ENCODE measurements at places on chromosomes 5 and 9.

- DNase-seq = no peak
Observed at GRCh38 chr5:127938746-127939145, 144.8 kb upstream of the SLC12A2 start.

DNA sequence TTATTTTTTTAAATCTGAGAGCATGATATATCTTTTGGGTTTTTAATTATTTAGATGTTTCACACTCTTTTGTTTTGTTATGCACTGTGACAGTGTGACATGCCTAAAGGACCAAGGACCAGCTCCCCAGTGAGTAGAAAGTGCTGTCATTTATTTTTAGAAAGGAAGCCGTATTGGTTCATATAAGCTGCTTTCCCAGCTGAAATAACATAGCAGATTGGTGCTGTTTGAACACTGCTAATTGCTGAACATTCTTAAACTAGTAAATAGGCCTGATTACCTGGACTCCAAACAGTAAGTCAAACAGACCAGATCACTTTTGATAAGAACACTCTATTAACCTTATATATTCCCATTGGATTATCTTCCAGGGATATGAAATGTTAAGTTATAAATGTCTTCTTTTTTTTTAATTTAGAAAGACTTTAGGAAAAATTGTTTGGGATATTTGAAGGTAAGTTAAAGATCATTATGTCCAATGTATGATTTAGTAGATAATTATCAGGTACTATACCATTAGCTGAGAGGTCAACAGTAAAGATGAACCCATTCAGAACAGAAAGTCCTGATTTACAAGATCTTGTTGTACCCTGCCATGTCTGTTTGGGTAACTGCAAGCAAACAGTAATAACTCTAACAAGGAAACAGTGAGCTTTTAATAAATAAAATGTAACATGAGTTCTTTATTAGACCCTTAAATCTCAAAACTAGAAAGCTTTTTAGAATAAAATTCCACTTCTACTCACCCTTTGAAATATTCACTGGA lies 27.8 kb upstream of the ELL2 start:
- DNase-seq = no peak

GRCh38 chr5:337563-338130 lies 16.1 kb downstream of the AHRR start:
- no peak for DNase-seq

GRCh38 chr9:124559871-124560270 lies 52.7 kb upstream of the NR5A1 start:
- no peak for DNase-seq

GRCh38 chr5:24161559-24161958 lies 483.2 kb downstream of the CDH10 start:
- DNase-seq = no peak

DNA sequence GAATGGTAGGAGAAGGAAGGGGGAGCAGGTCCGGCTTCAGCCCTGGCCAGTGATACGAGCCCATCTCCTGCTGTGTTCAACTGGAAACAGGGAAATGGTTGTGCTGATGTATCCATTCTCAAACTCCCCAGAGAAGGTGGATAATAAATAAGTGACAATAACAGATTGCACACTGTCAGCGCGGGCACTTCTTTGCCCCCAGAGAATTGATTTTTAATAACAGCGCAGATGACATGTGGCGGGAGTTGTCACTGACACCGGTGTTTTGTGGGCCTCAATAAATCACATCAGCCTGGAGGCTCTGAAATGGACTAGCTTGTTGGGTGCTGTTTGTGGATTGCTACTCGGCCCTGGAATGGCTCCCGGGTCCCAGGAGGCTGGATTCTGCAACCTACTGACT lies 141.4 kb upstream of the PANK3 start:
- no peak for DNase-seq

GRCh38 chr5:10600626-10601245 lies 36.9 kb downstream of the ANKRD33B start:
- no peak for DNase-seq

DNA sequence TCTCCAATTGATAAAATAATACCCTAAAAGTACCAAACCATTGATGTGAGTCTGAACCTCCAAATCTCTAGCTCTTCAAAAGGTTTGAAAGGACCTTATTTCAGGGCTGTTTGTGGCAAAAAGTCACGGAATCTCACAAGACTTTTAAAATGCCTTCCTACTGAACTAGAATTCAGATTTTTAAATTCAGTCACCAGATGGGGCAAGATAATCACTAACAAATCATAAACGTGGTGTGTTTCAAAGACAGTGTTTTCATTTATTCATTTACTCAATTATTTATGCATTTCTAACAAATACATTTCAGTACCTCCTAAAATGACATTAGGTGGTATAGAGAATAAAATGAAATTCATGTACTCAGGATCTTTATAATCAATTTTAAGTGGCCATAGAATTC lies 68.2 kb upstream of the SMC2 start:
- no peak for DNase-seq

DNA sequence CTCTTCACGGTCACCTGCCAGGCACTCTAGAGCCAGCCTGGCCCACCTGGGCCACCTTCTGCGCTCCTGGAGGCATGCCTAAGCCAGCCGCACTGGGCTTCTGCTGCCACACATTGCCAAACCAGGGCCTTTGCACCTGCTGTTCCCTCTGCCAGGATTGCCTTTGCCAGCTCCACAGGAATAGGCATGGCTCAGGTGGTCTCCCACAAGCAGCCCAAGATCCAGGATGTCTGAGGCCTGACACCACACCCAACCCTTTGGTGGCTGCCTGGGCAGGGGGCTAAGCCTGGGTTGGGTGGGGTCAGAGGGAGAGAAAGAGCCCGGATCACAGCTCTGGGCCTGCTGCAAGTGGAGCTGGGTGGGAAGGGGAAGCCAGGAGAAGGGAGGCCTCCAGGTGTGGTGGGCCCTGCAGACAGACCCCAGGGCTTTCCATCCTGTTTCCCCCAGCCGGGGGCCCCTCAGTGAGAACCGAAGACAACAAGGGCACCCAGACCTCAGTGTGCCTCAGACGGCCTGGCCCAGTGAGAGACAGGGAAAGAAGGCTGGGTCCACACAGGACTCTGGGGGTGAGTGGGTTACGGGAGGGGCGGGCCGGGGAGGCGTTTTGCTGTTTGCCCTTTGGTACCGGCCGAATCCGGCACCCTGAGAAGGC lies 672 bp upstream of the SUSD3 start:
- DNase-seq = no peak

DNA sequence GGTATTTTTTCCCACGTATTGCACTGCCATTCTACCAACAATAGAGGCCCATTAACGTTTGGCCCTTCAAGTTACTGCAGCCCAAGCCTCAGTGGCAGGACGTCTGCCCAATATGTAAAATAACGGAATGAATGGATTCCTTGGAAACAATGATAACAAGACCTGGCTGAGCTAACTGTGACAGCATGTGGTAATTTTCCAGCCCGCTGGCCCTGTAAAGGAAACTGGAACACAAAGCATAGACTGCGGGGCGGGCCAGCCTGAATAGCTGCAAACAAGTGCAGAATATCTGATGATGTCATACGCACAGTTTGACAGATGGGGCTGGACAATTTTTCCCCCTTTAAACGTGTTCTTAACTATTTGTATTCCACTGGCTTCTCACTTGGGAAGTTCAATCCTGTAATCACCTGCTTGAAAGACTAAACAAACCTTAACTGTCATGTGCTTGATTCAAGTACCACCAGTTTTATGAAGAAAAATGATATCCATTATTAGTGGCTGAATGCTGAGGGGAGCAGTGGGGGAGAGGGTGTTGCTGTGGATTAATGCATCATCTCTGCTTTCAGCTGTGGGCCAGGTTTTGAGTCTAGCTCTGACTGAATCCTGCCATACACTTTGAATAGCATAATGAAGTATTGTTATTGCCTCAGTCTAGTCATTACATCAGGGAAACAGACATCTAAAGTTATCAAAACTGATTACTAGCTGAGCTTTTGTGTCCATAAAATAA lies 323.9 kb downstream of the TMEM161B start:
- DNase-seq = no peak

- peak; percentile 66 for DNase-seq
Observed at GRCh38 chr9:123679330-123679987, 250.5 kb downstream of the DENND1A start.

DNA sequence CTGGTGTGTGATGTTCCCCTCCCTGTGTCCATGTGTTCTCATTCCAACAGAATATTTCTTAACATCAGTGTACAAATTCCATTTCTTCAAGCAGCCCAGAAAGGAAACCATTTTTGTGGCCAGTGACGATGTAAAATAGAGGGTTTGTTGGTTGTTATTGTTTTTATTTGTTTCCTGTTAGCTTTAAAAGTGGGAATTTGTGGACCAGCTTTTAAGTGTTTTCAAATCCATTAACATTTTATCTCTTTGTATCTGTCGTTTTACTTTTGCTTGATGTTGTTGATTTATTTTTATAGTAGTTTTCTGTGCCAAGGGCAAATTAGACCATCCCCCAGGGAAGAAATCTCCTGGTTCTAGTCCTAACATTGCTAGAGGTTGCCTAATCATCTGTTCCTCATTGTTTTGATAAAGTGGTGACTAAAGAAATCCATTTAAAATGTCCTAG lies 100.0 kb downstream of the GDNF start:
- DNase-seq = no peak

GRCh38 chr5:96893342-96893741 lies 17.0 kb downstream of the ERAP2 start:
- DNase-seq = no peak

DNA sequence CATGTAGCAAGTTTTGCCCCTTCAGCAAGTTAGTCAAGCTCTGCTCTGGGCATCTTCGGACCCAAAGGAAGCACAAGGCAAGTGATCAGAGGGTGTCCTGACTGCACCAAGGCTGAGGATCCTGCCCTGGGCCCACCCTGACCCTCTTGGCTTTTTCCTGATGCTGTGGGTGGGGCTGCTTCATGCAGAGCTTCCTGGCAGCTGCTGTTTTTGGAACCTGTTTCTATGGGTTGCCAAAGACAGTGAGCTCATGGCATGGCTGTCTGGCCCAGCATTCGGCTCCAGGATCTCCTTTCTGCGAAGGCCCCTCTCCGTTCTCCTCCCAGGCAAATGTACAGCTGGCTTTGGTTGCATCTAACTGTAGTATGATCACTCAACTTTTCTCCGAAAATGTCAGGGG lies 497.9 kb downstream of the ARHGEF28 start:
- no peak for DNase-seq

GRCh38 chr5:68028131-68028727 lies 187.3 kb upstream of the PIK3R1 start:
- DNase-seq = no peak

- peak; percentile 22 for DNase-seq
Observed at GRCh38 chr9:89036891-89037290, 45.6 kb downstream of the S1PR3 start.

Data from germinal center (tissue), 1 donor.